ENCODE measurements at places on chromosomes 16 and 17.

DNA sequence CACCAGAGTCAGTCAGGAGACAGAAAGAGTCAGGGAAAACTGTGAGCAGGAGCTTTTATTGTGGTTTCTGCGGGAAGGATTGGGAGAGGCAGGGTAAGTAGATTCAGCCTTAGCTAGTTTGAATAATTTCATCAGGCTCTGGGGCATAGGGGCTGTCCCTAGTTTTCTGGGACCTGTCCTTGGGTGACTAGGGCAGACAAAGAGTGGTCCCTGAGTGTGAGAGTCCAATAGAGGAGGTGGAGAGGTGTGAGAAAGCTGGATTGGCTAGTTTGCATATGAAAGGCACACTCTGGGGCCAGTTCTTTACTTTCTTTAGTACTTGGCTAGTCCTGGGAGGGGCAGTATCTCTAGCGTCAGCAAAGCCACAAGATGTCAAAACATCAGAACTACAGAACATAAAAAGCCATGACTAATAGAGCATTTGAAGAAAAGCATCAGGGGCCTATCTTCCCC, 255.6 kb downstream of the HS3ST3A1 start:
- DNase-seq = no peak

- no peak for DNase-seq
These were observed 7.6 kb downstream of the ADCY7 start for GRCh38 chr16:50273888-50274325.

- DNase-seq = no peak
These were observed 38.0 kb downstream of the AXIN2 start for GRCh38 chr17:65523411-65523810.

- no peak for DNase-seq
These were observed 135.8 kb downstream of the TRIM37 start for GRCh38 chr17:58970609-58971450.

DNA sequence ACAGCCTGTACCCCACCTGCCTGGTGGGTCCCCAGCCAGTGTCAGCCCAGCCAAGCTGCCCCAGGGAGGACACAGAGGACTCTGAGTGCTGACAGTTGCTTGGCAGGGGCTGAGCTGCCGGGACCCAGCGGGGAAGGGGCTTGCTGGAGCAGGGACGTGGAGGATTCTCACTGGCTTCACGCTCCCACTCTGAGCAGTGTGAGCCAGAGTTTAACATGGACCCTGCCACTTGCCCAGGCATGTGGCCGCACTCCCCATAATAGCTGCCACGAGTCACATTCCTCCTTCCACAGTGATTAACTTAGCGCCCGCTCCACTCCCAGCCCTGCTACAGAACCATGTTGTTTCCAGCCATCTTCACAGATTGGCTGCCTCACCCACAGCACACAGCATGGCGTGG, 31.2 kb downstream of the SREBF1 start:
- DNase-seq = no peak
